Gastrocnemius medialis (tissue), 4 donors: ENCODE measurements at places on chromosomes 4 and X.

DNA sequence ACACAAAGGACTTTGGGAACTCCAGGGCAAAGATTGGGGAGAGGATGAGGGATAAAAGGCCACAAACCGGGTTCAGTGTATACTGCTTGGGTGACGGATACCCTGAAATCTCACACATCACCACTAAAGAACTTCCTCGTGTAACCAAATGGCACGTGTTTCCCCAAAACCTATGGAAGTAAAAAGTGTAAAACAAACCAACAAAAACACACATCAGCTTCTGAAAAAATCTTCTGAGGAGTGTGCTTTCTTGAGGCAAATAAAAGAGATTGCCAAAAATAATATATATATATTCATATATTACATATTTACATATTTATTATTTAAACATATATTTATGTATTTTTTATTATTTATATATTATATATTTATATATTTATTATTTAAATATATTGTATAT lies 3.9 kb downstream of the P2RY8 start:
- no peak for DNase-seq

DNA sequence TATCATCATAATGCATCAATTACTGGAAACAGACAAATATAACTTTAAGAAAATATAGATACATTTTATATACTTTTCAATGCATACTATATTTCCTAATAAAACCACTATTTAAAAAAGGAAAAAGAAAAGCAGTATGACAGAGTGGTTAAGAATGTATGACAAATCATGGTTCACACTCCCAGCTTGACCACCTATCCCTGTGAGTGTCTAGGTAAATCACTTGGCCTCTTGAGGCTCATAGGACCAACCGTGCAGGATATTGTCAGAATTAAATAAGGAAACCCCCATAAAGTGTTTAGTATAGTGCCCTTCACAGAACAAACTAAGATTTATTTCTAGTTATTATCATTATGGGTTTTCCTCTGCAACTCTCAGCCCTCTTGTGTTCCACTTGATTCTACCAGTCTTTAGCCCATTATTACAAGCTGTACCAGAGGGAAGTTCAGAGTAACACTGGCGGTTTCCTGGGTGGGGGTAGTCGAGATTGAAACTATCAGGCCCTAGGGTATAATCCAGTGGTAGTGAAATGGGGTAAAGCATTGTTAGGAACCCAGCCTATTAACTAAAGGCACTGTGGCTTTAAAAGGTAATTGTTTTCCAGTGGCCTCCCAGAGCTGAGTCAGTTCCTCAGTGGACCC lies 55.5 kb upstream of the PAK3 start:
- DNase-seq, result no peak

GRCh38 chr4:4986841-4987240 lies 32.4 kb downstream of the CYTL1 start:
- no peak for DNase-seq

DNA sequence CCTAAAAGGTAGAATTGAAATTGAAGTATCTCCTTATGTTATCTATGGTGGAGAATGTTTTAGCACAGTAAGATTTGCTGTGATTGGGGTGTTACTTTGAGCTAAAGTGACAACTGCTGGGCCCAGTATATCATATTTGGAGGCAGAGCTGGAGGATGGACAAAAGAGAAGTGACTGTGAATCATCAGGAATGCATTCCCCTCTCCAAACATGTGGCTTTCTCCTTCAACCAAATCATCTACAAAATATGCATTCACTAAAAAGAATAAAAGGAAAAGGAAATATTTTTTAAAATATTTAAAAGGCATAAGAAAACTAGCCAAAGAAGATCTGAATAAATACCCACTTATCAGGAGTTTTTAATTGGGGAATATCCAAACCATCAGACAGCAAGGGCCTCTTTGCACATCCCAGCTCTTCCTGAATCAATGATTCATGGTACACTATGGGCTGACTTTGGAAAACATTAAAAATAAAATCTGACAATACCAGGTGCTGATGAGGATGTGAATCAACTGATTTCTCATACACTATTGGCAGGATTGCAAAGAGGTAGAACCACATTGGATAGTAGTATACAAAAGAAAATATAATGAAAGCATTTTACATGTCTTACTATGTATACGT lies 671.7 kb upstream of the NR3C2 start:
- no peak for DNase-seq

DNA sequence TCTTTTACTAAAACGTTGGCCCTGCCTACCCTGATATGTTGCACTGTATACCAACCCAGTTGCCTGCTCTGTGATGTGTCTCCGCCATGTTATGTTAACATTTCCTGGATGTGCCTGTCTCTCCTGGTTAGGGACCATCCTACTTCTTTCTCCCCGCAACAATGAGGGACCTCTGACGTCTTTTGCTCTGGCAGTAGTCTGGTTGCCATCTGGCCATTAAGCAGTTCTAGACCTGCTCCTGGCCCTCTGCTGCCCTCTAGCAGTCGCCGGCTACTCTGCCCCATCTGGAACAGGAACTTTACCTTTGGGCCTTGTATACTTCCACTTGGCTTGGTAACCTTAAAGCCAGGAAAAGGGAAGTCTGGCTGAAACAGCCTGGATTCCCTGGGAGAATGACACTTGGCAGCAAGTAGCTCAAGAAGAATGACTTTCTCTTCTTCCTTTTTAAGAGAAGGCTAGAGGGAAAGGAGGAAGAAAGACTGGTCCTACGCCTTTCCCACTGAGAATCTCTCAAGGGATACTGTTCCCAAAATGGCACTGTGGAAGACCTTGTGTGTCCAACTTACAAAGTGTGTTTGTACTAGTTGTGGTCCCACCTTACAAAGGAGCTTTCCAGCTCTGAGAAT lies 63.5 kb downstream of the GPC3 start:
- DNase-seq, result no peak

- DNase-seq, result no peak
Observed at GRCh38 chr4:47531241-47531953, 46.3 kb downstream of the ATP10D start.

DNA sequence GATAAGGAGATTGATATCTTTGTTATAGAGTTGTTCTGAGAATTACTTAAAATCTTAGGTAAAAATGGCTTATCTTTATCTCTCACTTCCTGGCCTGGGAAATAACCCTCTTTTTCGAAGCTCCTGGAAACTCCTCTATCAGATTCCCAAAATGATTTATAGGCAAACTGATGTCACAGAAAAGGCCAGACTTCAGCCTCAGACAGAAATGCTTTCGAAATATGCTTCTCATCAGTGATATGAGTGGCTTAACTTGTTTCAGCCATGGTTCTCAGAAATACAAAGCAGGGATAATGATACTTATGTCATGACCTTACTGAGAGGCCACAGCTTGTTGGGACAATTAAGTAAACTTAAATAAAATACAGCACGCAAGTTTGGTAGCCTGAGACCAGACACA lies 85.3 kb upstream of the HS3ST1 start:
- no peak for DNase-seq

DNA sequence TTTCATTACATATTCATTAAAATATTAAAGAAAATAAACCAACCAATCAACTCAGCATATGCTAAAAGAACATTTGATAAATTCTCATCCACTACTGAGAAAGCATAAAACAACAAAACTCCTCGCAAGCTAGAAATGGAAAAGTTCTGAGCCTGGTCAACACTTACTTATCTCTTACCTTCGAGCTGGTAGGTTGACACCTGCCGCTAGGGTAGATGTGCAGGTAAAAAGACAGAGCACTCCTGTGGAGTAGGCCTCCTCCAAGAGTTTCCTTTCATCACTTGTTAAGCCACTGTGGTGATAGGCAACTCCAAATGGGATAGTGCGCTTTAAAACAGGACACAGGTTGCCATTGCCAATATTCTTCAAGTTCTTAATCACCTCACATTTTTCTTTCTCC lies 18.9 kb downstream of the HELQ start:
- DNase-seq, result no peak

DNA sequence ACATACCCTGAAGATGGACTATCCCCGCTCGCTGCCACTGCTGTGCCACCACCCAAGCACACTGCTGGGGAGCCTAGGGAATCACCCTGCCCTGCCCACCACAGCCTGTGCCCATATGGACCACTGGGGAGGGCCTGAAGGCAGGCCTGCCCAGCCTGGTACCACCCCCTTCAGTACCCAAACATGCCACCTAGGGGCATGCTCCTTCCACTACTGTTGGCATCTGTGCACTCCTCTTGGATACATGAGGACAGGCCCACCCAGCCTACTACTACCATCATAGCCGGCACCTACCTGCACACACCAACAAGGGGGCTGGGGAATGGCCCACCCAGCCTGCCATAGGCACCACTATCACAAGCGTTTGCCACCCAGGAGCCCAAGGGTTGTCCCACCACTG lies 30.1 kb upstream of the PRDX4 start:
- no peak for DNase-seq

- DNase-seq, result peak; percentile 38
Observed at GRCh38 chr4:140861359-140862176, 105.4 kb upstream of the TBC1D9 start.

DNA sequence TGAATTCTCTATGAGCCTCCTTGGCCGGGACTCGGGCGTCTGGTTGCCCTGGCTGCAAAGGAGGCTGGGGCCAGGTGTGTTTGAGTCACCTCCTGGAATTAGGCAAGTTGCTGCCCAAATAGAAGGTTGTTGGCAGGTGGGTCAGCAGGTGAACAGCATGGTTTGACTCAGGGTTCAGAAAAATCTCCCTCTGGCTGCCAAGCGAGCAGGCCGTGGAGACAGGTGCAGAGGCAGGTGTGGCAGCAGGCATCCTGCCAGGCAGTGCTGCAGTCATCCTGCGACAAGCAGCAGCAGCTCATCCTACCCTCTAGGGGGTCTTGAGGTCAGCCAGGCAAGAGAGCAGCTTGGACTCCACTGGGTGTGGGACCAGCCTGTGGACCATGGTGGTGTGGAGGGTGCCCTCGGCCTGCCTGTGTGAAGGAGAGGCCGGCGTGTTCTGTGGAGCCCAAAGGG lies 8.2 kb downstream of the MSANTD1 start:
- DNase-seq, result no peak

GRCh38 chrX:14290335-14290734 lies 239.0 kb upstream of the GLRA2 start:
- no peak for DNase-seq

GRCh38 chr4:153729895-153730294 lies 29.9 kb downstream of the RNF175 start:
- DNase-seq, result no peak

DNA sequence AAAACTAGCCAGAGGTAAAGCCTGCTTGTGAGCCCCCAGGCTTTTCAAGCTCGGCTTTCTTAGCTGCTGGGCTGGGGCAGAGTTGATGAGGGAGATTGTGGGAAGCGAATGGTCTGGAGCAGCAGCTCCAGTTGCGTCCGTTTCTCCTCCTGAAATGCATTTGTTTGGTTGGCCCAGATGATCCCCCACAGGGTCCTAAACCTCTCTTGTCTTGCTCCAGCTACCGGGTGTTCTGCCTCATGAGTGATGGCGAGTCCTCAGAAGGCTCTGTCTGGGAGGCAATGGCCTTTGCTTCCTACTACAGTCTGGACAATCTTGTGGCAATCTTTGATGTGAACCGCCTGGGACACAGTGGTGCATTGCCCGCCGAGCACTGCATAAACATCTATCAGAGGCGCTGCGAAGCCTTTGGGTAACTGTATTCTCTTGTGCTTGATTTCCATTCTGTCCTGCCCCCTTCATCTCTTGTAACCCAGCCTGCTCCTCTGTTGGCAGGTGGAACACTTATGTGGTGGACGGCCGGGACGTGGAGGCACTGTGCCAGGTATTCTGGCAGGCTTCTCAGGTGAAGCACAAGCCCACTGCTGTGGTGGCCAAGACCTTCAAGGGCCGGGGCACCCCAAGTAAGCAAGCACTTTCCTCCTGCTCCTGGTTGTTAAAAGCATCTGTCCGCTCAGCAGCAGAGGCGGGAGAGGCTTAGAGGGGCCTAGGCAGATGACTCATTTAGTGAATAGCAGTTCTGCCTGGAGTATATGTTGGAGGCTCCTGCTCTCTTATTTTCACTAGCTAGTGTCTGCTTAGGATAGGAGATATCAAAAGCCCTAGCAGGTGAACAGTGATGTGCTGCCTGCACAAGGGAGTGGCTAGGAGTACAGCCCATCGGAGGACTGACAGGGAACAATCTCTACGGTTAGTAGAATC lies 15.3 kb downstream of the TKTL1 start:
- no peak for DNase-seq

DNA sequence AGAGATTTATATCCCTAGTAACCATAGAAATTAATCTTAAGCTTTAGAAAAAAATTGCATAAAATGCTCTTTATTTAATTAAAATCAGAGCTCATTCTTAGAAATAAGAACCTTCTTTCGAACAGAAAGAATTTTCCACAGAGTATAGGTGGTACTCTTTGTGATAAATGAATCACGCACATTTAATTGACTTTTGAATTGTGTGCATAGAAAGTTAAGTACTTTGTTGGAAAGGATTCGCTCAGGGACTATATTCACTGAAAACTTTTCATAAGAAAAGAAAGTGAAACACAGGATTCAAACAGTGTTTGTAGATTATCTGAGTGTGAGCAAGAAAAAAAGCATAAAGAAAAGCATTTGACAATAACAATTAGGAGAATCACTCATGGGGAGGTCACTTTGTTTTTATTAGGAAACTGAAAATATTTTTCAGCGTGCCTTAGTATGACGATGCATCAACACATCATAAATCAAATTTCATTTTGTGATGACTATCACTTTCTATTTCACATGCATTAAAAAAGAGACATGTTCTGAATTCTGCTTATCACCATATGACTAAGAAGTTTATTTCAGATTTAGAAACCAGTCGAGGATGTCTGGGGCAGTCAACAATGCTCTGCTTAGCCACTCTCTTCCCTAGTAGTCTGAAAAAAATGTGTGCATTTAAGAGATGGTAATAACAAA lies 49.5 kb downstream of the STX18 start:
- DNase-seq, result no peak

GRCh38 chrX:66050140-66050569 lies 10.3 kb upstream of the VSIG4 start:
- DNase-seq, result no peak
